GM23338 (cell line): ENCODE measurements at places on chromosomes 3 and 15. TPM values are rescaled to one million over a fixed set of nuclear protein-coding genes. Genes with fewer than 3 reads are reported as not detected.

- DNase-seq = no peak
These were observed 87.1 kb downstream of the RARB start for GRCh38 chr3:25515171-25515570.

The GOLGA8J gene
- polyA plus RNA-seq = not detected in 2 replicates

The SLC38A3 gene
- 0.68 and 1.3 TPM in 2 replicates for polyA plus RNA-seq

The TMEM158 gene
- polyA plus RNA-seq = 9.6 and 12.8 TPM in 2 replicates

The SIDT1 gene
- polyA plus RNA-seq = not detected in 2 replicates

- DNase-seq = no peak
These were observed 581.1 kb downstream of the ZNF385D start for GRCh38 chr3:21169948-21170347.

The GLCE gene
- polyA plus RNA-seq = 6.5 and 7.5 TPM in 2 replicates

The SGO1 gene
- 95.0 and 128 TPM in 2 replicates for polyA plus RNA-seq

GRCh38 chr3:140406655-140407054, 271.2 kb upstream of the TRIM42 start:
- DNase-seq = no peak

DNA sequence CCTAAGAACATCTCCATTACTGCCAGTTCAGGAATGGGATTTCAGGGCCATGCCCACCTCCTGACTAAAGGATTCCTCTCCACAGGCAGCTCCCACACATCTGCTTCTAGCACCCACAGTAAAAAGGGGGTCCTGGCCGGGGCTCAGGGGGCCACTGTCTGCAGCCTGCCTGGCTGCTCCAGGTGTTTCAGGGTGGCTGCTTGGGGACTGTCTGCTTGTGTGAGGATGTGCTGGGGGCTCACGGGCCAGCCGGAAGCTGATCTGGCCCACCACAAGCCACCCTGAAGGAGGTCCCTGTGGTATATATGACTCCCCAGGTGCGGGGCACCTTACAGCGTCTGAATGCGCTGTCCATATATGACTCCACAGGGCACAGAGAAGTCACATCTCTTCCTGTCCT, 135.4 kb downstream of the NSMCE3 start:
- DNase-seq = no peak

DNA sequence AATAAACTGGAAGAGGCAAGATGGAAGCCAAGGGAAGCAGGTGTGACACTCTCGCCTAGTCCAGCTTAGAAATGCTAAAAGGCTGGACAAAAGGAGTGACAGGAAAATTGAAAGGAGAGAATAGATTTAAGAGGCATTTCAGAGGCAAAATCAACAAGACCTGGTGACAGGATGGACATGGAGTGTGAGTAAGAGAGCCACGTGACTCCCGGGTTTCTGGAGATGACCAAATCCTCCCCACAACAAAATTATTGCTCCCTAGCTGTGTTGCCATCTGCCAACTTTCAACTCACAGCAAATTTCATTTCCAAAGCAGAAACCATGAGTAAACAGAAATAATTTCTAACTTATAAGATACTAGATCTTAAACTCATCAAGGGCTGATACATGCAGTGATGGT, 52.6 kb downstream of the MTHFS start:
- no peak for DNase-seq

- no peak for DNase-seq
These were observed 522.5 kb downstream of the FOXP1 start for GRCh38 chr3:71061037-71061436.

GRCh38 chr3:172568701-172569100, 45.5 kb upstream of the TNFSF10 start:
- no peak for DNase-seq

DNA sequence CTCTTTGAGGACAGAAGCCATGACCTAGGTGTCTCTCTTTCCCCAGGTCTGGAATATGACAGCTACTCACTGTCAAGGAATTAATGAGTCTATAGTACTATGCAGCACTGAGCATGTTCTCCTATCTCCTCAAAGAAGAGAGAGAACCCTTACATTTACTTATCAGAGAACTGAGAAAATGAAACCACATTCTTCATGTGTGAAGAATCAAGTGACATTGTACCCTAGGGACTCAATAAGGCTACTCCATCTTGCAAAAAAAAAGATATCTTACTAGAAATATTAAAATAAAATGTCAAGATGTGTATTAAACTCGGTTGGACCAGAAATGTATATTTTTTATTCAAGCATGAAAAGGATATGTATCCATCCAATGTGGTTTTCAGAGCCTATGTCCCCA, 133.2 kb upstream of the COL8A1 start:
- no peak for DNase-seq
